ENCODE measurements at places on chromosomes 12 and 14.
A peak's percentile ranks its signal among the peaks of the same experiment; 100 is the strongest.

DNA sequence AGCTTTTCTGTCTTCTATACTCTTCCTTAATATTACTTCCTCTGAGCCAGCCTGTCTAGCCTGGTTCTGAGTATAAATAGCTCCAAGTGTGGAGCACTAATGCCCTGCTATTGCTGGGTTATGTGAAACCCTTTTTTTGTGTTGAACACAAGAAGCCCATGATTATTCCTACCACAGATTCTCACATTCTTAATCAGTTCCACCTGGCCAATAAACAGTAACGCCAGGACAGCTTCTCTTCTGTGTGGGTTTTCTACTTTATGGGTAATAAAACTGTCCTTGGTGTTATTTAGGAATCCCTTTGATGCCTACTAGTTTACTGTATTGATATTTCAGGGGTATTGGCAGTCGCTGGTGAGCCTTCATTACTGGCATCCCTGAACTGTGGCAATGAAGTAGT is 48.9 kb upstream of the LRIG3 start:
- no peak for DNase-seq

GRCh38 chr14:64562436-64562835 is 12.7 kb downstream of the PPP1R36 start:
- no peak for DNase-seq

DNA sequence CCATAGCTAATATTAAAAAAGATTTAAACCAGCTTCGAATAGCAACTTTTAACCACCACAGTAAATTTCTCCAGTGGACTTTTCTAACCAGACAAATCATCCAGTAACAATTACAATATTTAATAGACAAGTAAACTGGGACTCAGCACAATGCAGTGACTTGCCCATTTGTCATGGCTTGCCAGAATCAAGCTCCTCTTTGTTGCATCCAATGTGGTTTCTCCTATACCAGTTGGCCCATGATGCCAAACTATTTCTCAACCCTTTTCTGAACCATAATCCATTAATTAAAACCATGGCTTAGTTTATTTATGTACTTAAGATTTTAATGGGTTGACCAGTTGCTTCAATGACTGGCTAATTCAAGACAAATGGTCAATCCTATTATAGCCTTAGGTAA is 64.4 kb downstream of the DIO2 start:
- DNase-seq: no peak

DNA sequence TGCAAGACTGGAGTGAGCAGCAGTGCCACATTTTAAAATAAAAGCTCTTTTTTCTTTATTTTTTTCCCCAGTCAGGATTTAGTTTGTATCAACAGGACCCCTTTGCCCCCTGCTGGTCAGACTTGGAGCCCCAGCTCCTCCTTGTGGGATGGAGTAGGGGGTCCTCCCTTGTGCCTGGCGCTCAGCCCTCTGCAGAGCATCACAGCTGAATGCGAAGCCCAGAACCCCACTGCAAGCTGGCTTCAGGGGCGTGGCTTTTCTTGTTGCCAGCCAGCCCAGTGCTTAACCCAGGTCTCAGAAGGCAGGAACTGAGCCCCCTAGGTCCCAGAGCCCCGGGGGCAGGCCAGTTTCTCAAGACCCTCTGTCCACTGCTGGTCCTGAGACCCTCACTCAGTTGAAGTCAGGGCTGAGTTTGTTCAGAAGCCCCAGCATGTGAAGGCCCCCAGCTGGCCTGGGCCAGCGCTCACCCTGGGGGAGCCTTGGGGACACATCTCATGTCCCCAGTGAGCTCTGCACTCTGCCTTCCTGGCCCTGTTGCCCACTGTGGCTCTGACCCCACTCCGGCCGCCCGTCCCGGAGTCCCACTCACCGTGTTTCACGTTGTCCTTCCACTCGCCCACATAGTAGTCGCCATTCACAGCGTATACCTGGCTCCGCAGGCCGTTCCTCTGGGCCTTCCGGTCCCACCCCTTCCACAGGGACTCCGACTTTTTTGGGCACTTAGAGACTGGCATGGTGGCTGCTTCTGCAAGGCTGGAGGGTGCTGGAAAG is 519 bp downstream of the MORN3 start:
- DNase-seq: no peak

GRCh38 chr12:82756303-82756702 is 69.6 kb downstream of the TMTC2 start:
- DNase-seq: no peak

- no peak for DNase-seq
Measured at GRCh38 chr12:122062832-122063693, 15.5 kb upstream of the MLXIP start.

DNA sequence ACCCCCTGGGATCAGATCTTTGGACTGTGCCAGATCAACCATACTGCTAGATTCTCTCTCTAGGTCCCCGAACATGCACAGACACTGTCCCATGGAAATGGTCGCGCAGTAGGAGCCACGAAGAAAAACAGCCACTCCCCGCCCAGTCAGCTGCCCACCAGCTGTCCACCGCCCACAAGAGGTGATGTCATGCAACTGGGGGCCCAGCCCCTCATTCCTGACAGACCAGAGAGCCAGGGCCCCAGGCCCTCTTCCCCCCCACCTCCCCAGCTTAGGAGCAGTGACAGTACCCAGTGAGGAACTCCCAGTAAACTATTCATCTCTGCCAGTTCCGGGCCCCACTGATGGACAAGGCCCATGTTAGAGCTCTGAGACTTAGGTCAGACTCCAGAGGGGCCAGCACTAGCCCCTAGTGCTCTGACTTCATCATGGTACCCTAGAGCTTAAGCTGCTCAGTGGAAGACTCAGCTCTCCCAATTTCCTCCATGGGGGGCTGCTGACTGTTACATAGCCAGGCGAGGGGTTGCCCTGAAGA is 3.7 kb upstream of the TAMALIN start:
- no peak for DNase-seq

DNA sequence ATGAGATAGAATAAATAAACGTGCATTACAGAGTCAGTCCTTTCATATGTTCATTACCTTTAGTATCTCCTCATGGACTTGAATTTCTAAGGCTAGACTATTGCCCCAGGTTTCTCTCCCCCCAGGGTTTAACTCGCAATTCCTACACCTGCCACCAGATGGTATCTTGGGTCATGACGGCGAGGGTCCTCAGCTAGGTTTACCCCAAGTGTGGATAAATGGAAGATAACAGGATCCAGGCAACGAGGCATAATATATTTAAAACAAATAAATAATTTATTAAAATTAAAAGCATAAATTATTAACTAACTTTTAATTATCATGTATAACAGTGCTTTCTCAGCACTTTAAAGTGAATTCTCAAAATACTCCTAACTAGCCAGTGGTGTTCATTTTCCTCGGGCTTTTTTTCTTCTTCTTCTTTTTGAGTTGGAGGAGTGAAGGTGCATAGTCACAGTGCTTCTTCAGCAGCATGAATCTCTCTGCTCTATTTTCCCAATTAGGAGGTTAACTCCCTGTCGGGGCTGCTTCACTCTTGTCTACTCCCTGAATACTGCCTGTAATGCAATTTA is 243.5 kb upstream of the CAND1 start:
- peak; percentile 27 for DNase-seq

DNA sequence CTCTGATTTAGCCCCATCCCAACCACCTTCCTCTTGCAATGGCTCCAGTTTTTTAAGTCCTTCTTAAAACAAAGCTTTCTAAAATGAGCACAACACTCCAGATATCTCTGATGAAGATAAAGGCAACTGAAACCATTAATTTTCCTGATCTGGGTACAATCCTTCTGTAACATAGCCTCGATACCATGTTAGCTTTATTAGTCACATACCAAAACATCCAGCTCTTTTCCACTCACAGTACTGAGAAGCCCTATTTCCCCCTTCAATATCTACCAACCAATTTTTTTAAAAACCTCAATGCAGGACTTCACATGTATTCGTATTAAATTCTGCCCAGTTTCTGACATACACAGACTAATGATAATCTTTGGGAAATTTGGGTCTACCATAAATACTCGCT is 105.9 kb downstream of the MED13L start:
- no peak for DNase-seq

DNA sequence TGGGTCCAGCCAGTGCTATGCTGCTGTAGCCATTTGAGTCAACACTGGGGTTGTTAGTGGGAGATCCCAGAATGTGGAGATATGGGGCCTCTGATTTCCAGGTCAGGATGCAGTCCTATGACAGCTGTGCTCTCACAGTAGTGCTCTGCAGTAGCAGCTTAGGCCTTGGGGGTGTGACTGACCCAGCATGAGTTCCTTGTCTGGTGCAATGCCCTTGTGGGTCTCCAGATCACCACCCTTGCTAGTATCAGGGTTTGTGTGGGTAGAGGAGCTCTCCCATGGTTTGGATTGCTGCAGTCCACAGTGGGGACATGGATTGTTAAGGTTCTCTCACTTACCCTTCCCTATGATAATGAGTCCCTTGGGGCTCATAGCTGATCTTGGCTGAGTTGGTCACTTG is 113.7 kb downstream of the RAD51B start:
- DNase-seq: no peak

DNA sequence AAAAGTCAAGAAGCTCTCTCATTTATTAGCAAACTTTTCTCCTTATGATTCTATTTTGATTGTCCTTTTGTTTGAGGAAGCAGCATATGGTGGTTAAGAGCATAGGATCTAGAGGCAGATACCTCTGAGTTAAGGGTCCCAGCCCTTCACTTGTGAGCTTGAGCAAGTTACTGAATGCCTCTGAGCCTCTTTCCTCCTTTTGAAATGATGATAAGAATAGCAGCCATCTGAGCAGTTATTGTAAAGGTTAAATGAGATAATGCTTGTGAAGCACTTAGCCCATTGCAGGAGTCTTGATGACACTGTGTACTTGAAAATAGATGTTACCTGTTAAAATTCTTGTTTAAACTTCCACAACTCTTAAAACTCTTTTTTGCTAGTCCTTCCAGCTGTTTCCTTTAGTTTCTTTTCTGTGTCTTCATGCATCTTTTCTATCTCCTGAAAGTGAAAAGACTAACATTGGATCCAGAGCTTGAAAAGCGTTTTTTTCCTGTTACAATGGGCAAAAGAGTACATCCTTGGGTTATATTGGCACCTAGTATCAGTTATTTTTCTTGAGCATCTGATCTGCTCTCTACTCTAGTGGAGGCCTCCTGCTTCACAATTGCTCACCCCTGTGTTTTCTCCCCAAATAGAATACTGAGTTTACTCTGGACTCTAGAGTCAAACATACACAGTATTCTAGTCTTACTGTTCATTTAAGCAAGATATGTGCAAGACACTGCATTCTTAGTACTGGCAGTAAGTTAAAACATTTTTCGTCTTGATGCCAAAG is 3.1 kb downstream of the HIF1A start:
- DNase-seq: no peak

DNA sequence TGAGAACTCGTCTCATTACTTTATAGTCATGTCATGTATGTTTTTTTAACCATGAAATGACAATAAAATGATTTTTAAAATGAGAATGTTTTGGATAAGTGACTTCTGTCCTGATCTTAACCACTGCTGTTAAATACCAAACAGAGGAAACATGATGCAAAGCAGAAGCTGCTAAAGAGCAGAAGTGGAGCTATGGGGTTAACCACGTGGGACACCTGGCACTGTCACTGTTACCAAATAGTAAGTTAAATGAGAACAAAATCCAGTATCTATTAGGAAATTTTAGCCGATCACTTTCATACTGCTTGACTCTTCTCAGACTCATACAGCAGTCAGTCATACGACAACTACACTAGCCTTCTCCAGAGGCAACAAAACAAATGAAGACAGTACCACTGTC is 82.4 kb downstream of the SCAF11 start:
- DNase-seq: no peak

GRCh38 chr14:59529189-59529588 is 44.9 kb downstream of the JKAMP start:
- DNase-seq: no peak

DNA sequence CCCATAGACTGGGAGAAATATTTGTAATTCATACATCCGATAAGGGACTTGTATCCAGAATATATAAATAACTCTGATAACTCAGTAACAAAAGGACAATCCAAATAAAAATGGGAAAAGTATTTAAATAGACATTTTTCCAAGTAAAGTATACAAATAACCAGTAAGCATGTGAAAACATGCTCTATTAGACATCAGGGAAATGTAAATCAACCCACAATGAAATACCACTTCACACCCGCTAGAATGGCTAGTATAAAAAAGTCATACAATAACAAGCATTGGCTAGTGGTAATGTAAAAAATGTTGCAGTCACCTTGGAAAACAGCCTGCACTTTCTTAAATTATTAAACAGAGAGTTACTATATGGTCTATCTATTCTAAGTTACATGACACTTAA is 650.7 kb downstream of the C12orf50 start:
- no peak for DNase-seq

GRCh38 chr12:24661657-24662096 is 287.2 kb downstream of the BCAT1 start:
- DNase-seq: no peak

GRCh38 chr12:96192926-96193573 is 1.1 kb upstream of the ELK3 start:
- DNase-seq: no peak

DNA sequence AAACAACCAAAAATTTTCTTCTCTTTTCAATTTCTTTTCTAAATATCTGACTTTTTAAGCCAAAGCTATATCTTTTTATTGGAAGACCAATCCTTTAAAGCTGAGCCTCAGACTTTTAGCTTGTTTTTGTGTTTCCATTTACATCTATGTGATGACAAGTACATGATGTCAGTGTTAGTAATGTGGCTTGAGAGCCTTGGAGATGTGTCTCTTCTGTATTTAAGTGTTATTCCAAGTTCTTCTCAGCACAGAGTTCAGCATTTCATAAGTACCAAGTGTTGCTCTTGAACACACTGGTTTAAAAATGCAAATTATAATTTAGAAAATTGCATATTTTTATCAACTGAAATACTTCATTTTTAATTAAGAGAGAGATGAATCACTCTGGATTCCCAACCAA is 948.9 kb upstream of the FLRT2 start:
- no peak for DNase-seq

- no peak for DNase-seq
Measured at GRCh38 chr12:16564675-16565074, 41.3 kb downstream of the LMO3 start.

- peak; percentile 85 for DNase-seq
Measured at GRCh38 chr12:123267991-123268843, 3.4 kb downstream of the CDK2AP1 start.

- DNase-seq: no peak
Measured at GRCh38 chr12:51666696-51667095, 75.7 kb downstream of the SCN8A start.
